ENCODE measurements at places on chromosomes 7 and 10.

- no peak for DNase-seq
Measured at GRCh38 chr10:21912625-21913024, 90.9 kb downstream of the DNAJC1 start.

DNA sequence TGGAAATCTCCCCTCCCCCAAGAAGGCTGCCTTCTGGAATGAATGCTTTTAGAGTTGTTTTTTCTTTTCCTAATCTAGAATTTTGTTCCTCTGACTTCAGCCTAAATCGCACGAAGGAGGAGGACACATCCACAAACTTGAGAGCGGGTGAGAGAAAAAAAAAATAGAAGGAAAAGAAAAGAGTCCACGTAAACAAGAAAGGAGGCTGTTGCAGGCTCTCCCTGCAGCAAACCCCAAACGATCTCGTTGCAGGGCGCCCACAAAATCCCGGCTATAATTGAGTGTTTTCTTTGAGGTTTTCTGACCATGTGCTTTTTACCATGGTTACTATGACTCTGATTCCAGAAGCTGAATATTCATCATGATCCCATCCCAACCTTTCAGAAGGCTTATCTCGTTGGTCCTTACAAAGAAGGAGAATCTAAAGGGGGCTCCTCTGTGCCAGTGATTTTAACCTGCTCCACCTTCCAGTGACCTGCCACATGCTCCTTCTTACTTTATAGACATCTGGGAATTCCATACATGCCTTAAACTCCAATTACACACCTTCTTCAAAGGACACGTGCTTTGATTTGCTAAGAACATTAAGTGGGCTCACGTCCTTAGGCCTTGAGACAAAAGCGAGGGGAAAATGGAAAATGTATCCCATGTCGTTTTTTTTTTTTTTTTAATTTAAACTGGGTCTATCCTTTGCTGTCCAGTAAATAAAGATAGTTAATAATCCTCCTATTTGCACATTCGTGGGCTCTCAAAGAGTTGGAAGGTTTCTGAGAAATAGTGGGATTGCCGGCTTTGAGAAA is 5.8 kb downstream of the TWIST1 start:
- DNase-seq: no peak

DNA sequence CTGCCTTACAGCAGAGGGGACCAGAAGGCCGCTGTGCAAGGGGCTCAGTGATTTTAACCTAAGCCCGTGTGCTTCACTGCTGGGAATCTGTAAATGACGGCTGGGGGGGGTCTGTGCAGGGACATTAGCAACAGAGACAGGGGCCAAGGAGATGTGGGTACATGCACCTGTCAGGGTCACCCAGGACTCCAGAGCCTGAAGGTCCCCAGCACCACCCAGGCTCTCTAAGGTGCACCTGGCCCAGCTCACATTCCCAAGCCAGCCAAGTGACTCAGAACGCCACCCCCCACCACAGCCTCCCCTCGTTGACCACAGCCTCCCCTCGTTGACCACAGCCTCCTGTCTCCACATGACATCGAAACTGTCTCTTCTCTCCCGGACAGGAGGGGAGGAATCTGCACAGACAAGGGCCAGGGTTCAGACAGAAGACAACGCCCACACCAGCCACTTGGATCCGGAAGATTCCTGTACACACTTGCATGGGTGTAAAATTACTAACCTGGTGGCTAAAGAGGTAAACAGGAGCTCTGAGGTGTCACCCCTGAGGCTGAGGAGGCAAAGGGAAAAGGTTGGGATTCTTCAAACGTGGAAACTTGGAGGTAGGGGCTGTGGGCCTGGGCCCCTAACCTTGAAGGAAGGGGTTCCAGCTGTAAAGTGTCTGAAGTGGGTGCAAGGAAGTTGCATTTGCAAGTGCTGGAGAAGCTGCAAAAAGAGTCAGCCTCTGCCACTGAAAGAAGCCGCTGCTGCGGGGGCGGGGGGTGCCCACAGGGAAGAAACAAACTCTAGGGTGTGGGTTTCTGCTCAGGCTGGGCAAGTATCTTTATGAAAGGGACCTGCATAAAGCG is 27.0 kb downstream of the CALML3 start:
- peak; percentile 85 for DNase-seq

GRCh38 chr7:47480576-47481538 is 101.1 kb downstream of the TNS3 start:
- DNase-seq: no peak

- DNase-seq: no peak
Measured at GRCh38 chr7:47579458-47579857, 2.5 kb downstream of the TNS3 start.

GRCh38 chr10:84015877-84016595 is 123.3 kb upstream of the GHITM start:
- DNase-seq: no peak

DNA sequence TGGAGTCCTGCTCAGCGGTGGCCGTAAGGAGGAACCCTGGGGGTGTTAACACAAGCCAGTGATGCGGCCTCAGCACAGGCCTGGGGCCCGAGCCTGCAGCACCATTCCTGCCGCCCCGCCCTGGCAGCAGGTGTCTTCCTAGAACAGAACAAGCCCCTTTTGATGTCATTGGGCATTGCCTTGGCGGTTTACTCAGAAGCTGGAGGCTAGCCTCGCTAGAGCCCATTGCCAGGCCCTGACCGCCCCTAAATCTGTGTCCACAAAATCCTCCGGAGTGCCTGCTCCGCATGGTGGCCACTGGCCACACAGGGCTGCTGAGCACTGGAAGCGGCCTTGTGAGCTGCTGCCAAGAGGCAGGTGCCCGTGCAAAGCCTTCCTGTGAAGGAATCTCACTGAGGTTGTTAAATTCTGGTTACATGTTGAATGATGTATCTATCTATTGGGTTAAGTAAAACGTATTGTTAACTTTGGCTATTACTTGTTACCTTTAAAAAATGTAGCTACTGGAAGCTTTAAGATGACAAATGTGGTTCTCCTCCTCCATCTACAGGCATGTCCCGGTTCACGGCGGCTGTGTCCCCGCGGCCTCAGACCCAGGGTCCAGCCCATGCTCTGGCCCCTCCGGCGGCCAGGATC is 1.2 kb upstream of the INPP5A start:
- no peak for DNase-seq

GRCh38 chr10:118151461-118151860 is 104.7 kb upstream of the RAB11FIP2 start:
- DNase-seq: no peak

GRCh38 chr10:128045833-128046120 is 80.4 kb downstream of the MKI67 start:
- no peak for DNase-seq

DNA sequence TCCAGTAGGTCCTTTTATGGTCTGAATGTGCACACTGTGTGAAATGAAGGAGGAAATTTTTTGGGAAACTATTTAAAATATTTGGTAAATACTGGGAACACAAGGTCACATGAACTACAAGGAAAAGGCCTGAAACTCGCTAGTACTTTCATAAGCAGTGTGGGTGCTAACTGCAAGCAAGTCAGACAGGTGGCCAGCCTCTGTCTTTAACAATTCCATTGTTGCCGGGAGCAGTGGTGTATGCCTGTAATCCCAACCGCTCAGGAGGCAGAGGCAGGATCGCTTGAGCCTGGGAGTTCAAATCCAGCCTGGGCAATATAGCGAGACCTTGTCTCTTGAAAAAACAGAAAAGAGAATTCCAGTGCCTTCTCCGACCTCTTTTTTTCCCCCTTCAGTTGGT is 37.5 kb downstream of the SMURF1 start:
- DNase-seq: no peak

- no peak for DNase-seq
Measured at GRCh38 chr10:70368774-70369482, 13.5 kb downstream of the LRRC20 start.

DNA sequence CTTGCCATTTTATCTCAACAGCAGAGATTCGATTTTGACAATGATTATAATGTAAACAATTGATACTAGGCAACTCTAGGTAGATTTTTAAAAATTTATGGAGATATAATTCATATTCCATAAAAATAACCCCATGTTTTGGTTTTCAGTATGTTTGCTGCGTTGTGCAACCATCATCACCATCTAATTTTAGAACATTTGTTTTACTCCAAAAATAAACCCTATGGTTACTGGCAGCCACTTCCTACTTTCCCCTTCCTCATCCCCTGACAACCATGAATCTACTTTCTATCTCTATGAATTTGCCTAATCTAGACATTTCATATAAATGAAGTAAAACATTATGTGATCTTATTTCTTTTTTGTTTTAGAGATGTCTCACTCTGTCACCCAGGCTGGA is 401.9 kb downstream of the THSD7A start:
- DNase-seq: no peak

DNA sequence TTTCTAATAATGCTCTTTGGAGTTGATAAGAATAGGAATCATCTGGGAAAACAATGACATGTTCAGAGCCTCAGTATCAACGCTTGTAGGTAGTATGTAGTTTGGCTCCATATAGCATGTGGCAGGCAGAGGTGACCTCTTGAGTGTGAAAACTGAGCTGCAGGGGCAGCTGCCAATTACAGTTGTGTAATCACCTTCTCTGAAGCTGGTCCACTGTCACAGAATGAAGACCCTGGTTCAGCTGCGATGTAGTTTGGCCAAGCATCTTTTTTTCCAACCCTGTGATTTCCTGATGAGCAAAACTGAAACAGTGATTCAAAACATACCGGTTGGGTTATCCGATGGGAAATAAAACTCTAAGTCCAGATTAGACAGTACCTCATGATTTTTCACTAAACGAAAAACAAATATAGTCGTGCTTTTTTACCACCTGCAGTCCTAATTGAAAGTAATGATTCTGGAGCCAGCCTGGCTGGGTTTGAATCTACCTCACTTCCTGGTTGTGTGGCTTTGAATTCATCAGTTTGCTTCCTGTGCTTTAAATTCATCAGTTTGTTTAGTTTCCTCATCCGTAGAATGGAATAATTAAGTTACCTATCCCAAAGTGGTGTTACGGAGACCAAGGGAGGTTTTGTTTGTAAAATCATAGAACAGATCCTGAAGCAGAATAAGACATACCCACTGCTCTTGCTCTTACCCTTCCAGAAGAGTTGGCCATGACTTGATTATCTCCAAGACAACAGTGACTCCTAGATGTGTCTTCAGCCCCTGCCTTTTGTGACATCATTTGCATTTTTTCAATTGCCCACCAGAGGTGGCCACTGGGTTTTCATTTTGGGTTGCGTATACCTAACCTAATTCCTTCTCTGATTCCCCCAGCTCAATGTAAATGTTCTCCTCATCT is 87.4 kb downstream of the CELF2 start:
- DNase-seq: no peak

GRCh38 chr10:11048707-11049278 is 31.1 kb downstream of the CELF2 start:
- no peak for DNase-seq

- no peak for DNase-seq
Measured at GRCh38 chr10:123068087-123068853, 59.5 kb downstream of the ACADSB start.

- DNase-seq: no peak
Measured at GRCh38 chr7:99669782-99670181, 10.0 kb downstream of the CYP3A5 start.

DNA sequence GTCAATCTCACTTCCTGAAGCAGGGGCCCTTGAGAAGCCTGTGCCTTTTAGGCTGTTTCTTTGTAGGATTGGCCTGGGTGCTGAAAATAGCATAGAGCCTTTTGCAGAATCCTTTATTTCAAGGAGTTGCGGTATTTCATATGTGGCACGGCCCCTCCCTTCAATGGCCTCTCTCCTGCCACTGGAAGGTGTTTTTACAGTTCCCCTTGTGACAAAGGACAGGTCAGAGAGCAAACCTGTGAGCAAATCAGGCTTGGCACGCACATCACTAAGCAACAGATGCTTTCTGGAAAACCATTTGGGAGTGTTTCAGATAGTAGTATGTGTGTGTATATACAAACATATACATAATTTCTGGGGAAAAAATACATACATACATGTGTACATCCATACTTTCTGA is 388.6 kb upstream of the C7orf33 start:
- no peak for DNase-seq

- DNase-seq: no peak
Measured at GRCh38 chr10:83346266-83346910, 792.9 kb upstream of the GHITM start.

DNA sequence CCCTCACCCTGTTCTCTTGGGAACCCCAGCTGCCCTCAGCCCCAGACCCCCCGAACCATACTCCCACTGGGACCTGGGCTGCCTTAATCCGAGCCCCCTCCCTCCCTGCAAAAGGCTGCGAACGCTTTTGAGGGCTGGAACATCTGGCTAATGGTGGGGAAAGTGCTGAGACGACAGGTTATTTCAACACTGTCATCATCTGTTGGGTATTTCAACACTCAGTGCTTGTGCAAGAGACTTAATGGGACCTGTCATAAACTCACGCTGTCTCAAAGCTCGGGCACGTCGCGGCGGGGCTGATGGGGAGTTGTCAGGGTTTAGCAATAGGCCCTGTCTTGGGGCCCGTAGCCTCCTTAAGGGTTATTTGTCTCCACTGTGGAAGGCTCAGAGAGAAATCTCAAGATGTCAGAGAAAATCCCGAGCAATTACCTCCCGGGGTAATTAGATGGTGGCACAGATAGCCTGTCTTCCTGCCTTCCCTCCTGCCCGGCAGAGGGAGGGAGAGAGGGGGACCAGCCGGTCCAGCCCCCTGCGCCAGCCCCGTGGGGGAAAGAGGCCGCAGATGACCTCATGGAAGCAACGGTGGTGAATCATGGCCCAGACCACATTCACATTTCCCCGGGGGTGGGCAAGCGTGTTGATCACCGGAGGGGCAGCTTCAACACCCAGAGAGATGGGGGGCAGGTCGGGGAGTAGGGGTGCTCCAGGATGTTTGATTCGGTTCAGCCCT is 88.7 kb upstream of the MYL10 start:
- DNase-seq: no peak

DNA sequence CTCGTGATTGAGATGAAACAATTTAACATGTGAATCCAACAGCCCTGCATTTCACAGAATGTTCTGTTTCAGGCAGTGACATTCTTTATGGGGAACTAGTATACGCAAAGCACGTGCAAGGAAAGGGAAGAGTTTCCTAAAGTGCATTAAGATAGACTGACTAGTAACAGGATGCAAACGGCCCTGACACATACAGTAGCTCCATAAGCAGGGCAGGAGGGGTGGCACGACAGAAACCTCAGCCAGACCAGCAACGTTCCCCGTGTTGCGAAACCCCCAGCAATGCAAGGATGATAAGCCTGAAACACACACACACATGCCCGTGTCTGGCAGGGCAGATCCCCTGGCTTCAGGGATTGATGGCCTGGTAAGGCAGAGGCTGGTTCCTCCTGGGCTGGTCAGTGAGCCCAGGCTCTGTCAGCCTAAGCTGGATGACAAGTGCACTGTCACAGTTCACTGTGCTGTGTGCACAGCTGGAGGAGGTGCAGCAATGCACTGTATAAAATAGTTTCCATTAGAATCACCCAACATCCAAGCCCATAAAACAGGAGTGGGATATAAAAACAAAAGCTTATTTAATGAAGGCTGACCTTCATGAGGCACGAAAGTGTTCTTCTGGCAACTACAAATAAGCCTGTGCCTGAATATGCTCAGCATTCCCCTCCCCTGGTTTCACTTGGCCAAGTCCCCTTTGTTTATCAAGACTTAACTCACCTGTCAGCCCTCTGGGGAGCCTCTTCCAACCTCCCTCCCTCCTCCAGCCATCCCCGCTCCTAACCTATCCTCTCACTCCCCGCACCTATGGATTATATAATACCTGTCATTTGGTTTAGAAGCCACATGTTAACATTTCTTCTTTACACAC is 88.8 kb downstream of the GSAP start:
- no peak for DNase-seq

- DNase-seq: no peak
Measured at GRCh38 chr10:3623746-3624145, 161.3 kb downstream of the KLF6 start.

- no peak for DNase-seq
Measured at GRCh38 chr10:131902211-131902610, 1.4 kb downstream of the PPP2R2D start.

Measured in stimulated activated naive CD8-positive, alpha-beta T cell treated with anti-CD3 and anti-CD28 coated beads, Interleukin-15, amount 100 ng/mL, for 72 hours (primary cell).